ENCODE measurements at places on chromosomes 13 and 19.

DNA sequence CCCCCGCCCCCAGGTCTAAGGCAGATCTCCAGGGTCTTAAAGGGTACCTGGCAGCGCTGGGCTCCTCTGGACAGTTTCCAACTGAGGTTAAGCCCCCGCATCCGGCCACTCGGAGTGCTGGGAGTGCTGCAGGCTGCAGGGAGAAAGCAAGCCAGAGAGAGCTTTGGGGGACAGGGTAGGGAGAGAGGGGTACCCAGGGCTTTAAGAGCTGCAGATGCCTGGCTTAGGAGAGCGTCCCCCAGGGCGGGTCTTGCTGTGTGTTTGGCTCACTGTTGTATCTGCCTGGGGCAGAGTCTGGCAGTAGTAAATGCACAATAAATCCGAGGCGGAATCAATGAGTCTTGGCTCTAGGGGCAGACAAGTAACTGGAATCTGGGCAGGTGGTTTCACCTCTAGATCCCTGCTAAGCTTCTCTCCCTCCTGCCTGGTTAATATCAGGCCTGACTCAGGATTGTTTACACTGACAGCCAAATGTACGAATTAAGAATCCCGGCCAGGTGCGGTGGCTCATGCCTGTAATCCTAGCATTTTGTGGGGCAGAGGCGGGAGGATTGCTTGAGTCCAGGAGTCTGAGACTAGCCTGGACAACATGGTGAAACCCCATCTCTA is 798 bp upstream of the COX6B2 start:
- no peak for DNase-seq

GRCh38 chr13:30705680-30706079 is 29.7 kb upstream of the ALOX5AP start:
- no peak for DNase-seq

- no peak for DNase-seq
Observed at GRCh38 chr19:49832556-49832955, 14.5 kb downstream of the MED25 start.

- no peak for DNase-seq
Observed at GRCh38 chr13:52344108-52344507, 61.9 kb downstream of the THSD1 start.

DNA sequence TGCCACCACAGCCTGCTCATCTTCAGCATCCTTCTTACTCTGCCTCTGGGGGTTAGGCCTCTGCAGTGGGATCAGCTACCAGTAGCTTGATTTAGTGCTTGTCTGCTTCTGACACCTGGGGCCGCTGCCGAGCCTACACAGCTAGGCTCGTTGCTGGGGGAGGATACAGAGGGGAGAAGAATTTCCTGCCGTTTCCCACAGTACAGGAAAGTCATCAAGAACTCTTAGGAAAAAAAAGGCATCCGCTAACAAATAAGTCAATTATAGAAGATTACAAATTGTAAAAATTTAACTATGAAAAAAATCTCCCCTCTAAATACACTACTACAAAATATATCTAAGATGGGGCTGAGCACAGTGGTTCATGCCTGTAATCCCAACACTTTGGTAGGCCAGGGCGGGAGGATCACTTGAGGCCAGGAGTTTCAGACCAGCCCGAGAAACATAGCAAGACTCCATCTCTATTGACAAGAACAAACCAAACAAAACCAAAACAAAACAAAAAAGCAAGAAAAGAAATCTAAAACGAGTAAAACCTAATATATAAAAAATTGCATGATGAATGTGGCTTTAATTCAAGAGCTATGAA is 26.7 kb downstream of the LATS2 start:
- DNase-seq: no peak

- DNase-seq: no peak
Observed at GRCh38 chr13:93226623-93227279, at the start of gene GPC6. Gene GPC6 (plus strand): TSS chr13:93226807.

DNA sequence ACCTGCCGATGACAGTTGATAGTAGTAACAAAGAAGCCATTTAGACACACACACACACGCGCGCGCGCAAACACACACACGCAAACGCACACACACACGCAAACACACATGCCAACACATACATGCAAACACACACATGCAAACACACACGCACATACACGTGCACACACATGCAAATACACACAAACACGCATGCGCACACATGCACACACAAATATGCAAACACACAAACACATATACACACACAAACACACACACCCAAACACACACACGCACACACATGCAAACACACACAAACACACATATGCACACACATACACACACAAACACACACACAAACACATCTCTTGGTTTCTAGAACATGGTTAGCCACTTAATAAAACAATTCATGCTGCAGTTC is 50.1 kb downstream of the ZNF557 start:
- DNase-seq: no peak

DNA sequence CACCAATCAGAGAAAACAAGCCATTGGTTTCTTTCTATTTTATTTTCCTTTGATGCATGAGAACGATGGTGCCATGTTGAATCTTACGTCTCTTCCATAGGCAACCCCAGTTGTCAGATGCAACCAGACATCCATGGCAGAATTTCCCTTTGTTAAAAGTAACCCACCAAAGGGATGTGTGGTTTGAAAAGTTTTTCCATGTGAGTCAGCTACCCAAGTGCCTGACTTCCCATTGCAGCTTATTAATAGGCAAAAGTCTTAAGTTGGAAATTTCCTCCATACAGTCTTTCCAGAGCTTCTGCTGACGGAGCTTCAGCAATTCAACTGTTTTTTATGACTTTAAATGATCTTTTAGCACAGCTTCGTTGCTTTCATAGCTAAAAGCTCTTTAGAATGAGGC is 73.8 kb upstream of the FAM216B start:
- DNase-seq: no peak

DNA sequence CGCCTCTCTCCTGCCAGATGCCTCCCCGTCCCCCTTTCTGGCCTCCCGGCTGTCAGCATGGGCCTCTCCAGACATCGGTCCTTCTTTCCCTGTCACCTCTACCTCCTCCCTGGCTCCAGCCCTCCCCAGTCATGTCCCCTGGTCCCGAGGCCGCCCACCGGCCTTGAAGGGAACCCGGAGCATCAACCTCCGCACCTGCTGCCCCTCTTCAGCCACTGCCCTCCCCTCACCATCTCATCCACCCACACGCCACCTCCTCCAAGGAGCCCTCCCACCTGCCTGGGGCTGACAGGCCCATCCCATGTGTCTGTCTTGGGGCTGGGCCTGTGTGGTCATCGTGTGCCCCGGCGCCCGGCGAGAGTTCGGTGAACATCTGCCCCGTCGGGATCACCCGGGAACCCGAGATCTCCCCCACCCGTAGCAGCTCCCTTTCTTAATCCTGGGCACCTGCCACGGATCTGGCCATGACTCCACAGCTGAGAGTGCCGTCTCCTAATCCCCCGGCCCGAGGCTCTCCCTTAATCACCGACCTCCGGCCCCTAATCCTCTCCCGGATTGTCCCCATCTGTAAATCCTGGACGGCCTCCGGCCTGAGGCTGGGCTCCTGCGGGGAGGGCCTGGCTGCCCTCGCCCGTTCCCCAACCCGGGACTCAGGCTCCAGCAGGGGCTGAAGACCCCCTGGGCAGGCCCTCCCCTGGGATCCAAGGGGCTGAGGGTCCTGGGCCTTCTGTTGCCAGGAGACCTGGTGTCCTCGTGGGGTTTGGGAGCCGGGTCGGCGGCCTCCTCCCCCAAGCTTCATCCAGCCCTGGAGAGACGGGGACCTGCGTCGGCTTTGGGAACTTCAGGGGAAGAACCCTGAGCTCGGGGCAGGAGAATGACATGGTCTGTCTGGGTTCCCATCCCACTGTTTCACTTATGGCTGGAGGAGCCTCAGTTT is 5.9 kb downstream of the HCN2 start:
- DNase-seq: no peak

DNA sequence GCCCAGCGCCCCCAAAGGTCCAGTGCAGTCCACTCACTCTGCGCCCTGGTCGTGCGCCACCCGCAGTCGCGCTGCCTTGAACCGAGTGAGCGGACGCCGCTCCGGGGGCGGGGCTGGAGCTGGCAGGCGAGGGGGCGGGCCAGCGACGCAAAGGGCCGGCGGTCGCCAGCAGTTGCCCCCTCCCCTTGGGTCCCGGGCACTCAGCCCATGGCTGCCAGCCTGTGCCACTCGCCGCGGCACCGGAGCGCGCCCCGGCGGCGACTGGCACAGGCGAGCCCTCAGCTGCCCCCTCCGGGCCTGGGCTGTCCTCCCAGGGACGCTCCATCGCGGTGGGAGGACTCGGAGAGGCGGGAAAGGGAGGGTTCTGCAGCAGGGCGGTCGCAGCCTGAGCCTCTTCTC is at the start of gene S1PR5:
TSS of gene S1PR5 (minus strand) at position 87 of the 399 bp plus-strand sequence. CDS start 2,436 bp downstream, outside the sequence.
- DNase-seq: no peak

GRCh38 chr19:7145494-7145893 is 76.0 kb downstream of the ZNF557 start:
- DNase-seq: no peak

DNA sequence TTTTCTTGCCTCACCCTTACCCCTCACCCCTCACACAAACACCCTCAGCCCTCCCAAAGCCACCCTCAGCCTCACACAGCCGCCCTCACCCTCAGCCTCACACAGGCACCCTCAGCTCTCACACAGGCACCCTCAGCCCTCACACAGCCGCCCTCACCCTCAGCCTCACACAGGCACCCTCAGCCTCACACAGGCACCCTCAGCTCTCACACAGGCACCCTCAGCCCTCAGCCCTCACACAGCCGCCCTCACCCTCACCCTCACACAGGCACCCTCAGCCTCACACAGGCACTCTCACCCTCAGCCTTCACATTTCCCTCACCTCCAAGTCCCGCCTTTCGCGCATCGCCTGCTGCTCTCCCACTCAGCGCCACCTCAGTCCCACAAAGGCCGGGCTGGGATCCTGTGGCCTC is 287 bp upstream of the ZSCAN22 start:
- no peak for DNase-seq

DNA sequence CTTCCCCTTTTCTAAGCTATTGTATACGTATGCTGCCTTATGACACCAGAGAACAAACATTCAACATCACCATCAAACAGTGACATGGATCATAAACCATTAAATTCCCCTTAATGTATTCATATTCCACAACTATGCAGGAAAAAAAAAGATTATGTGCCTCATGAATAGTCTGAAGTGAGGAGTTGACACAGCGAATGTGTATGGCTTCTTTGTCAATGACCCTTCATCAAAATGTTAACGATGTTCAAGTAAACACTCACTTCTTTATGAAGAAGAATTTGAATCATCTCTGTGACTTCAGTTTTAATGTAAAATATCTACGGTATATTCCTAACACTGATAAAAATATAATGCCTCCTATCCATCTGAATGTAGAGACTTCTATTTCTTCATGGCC is 44.6 kb downstream of the SMAD9 start:
- no peak for DNase-seq

DNA sequence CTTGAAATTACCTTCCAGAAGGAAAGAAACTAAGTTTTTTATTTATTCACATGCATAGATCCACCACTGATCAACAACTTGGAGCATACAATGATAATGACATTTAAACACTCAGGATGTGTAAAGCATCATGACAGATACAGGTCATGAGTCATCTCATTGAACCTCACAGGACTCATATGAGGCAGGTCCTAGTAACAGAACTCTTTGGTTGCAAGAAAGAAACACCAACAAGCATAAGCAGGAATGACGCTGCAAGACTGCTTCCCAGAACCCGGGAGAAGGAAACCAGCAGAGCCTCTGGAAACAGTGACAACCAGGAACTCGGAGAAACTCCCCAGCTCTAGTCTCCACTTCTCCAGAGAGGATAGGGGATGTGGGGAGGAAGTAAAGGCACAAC is 60.8 kb upstream of the IPO5 start:
- no peak for DNase-seq

GRCh38 chr19:18290302-18291018 is 9.0 kb upstream of the JUND start:
- no peak for DNase-seq

- DNase-seq: no peak
Observed at GRCh38 chr13:86731987-86732386, 932.8 kb upstream of the SLITRK6 start.

GRCh38 chr19:2251106-2252054 is 2.3 kb downstream of the AMH start:
- DNase-seq: no peak

DNA sequence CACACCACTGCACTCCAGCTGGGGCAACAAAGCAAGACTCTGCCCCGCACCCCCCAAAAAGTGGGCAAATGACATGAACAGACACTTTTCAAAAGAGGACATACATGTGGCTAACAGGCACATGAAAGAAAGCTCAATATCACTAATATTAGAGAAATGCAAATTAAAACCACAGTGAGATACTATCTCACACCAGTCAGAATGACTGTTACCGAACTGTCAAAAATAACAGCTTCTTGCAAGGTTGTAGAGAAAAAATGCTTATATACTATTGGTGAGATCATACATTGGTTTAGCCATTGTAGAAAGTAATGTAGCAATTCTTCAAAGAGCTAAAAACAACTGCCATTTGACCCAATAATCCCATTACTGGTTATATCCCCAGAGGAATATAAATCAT is 99.5 kb upstream of the SPATA13 start:
- no peak for DNase-seq

GRCh38 chr13:33932769-33933406 is 114.9 kb downstream of the RFC3 start:
- no peak for DNase-seq

DNA sequence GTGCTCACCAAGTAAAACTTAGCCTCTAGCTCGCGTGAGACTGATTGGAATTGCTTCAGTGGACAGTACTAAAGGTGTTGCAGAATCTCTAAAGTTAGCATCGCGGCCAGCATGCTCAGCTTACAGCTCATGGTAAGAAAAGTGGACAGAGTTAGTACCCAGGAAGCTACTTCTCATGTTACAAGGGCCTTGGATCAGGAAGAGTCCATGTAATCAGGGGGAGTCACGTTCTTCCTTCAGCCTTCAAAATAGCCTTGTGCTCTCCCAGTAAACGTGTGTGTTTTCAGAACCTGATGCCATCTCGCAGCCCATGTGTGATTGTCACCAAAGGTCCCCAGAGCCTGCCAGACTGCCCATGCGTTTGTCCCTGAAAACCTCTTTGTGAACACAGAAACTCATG is 195.8 kb upstream of the RNF113B start:
- no peak for DNase-seq

DNA sequence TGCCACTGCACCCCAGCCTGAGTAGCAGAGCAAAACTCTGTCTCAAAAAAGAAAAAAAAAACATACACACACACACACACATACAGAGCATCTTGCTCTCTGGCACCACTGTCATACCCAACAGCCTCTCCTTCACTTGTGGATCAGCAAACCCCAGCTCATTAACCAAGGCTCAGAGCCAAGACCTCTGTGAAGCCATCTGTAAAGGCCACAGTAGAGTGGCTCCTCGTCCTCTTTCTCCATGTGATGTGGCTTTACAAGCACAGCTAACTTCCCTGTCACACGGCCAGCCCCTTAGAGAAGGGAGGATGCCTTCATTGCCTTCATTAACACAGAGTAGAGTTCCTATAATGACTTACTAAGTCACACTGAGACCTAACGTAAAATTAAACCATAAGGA is 62.7 kb upstream of the LSM14A start:
- DNase-seq: no peak

- no peak for DNase-seq
Observed at GRCh38 chr19:48964205-48965039, 687 bp upstream of the FTL start.

Data from cerebellar nuclear complex (tissue), 1 donor.